Activated T-helper 2 cell treated with anti-CD3 and anti-CD28 coated beads, Interferon-gamma antibody, Interleukin-2, Interleukin-4, amounts not matched to agents 10 μg/mL and 5 μg/mL and 100 μg/mL, durations not matched to agents 14 hours and 24 hours and 36 hours (primary cell): ENCODE measurements at places on chromosomes 2 and 18.

DNA sequence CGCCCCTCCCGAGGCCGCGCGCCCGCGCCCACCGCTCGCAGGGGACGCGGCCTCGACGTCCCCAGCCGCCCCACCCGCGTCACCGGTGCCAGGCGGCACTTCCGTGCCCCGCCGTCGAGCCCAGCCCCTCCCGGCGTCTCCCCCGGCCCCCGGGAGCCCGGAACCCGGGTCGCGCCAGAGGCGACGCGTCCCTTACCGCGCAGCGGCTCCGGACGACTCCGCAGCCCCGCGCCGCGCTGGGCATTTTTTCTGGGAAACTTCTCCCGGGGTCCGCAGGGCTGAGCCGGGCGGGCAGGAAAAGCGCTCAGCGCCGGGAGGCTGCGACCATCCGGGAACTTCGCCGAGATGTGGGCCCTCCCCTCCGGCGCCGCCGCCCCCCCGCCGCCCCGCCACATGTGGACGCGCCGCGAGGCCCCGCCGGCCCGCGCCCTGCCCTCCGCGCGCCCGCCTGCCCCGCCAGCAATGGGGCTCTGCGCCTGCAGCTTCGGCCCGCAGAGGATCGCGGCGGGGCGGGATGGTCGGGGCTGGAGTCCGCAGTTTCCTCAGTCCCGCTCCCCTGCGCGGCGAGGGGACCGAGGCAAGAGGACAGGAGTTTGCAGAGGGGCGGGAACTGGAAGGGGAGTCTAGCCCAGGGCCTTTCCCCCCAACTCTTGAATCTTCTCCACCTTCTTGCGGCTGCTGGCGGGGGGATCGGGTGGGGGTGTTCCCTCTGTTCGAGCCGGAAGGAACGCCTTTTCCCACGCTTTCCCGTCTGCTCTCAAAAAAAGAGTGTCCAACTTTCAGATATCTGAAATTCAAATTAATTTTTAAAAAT, 81.5 kb downstream of the CHRNA1 start:
- DNase-seq: peak; percentile 48

DNA sequence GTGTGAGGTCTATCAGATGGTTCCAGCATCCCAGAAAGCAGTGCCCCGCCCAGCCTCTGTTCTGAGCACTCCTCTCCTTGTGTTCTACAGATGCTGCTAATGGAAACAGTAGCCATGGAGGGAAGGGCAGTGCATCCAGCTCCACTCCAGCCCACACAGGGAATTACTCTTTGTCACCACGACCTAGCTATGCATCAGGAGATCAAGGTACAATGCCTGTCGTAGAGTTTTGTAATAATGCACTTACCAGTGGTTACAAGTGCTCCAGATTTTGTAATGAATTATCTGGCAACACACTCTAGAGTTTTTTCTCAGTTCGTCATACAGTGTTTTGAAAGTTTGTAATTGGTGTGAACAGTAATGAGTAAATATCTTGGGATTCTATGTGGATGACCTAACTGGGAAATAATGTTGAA, 161.1 kb downstream of the ESCO1 start:
- DNase-seq: no peak

GRCh38 chr2:215755641-215756345, 257.6 kb downstream of the MREG start:
- DNase-seq: no peak

- no peak for DNase-seq
Measured at GRCh38 chr2:168114040-168114439, 133.4 kb downstream of the STK39 start.

GRCh38 chr2:140128909-140129308, 1348.7 kb upstream of the NXPH2 start:
- DNase-seq: no peak

DNA sequence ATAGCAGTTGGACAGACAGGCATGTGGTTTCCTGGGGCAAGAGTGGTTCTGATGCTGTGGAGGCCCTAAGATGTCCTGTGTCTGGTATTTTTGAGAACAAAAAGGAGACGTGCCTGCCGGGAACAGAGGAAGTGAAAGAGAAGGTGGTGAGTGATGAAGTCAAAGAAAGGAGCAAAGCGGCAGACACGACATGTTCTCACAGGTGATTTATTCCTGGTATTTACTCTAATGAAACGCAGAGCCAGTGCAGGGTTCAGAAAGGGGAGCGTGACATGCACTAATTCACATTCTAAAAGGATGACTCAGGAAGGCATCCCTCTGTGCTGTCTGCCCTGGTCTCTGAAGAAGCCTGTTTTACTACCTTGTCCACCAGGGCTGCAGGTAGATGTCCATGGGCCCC, 211.0 kb downstream of the KCNE4 start:
- DNase-seq: no peak

- DNase-seq: no peak
Measured at GRCh38 chr18:31624892-31625640, 33.4 kb downstream of the TTR start.

GRCh38 chr2:31318361-31319336, 84.7 kb downstream of the EHD3 start:
- peak; percentile 31 for DNase-seq

- no peak for DNase-seq
Measured at GRCh38 chr2:186503827-186504606, 18.0 kb downstream of the ZC3H15 start.

DNA sequence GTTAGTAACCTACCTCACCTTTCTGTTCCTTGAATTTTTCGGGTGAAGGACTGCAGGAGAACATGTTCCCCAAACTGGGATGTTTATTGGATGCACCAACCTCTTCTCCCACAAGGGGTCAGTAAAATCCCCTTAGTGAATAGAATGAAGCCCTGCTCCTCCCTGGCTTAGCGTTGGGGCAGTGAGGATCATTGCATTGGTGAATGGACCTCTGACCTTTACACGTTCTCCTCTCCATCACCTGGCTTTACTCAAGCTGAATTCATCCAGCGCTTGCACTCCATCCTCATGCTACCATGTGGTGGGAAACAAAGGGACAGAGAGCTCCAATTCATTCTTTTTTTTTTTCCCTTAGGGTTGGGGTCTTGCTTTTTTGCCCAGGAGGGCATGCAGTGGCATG, 157.2 kb downstream of the MIB1 start:
- DNase-seq: no peak

GRCh38 chr2:162118166-162119031, 33.6 kb downstream of the GCG start:
- no peak for DNase-seq

- no peak for DNase-seq
Measured at GRCh38 chr2:95091885-95092555, 29.6 kb downstream of the MRPS5 start.

DNA sequence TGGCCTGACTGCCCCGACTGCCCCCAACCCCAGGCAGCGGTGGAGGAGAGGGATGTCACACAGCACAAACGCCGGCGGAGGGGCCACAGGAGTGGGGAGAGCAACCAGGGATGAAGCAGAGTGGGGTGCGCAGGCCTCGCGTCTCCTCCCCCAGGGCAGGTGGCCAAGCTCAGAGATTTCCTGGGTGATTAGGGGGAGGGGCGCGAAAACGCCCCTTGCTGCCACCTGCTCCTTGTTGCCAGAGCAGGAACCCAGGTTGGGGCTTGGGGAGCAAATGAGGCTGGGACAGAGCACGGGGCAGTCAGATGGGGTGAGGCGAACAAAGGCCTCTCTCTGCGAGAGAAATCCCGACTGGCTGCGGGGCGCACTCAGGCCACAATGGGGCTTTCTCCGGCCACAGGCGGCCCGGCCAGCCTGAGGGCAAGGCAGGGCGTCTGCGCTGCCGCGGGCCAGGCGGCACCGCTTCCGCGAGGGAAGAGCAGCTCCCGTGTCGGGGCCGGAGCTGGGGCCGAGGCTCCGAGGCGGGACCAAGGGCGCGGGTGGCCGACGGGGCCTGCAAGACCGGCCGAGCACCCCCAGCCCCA, 11.5 kb downstream of the TEX44 start:
- no peak for DNase-seq

- DNase-seq: no peak
Measured at GRCh38 chr2:133867166-133867565, 298.9 kb upstream of the NCKAP5 start.

DNA sequence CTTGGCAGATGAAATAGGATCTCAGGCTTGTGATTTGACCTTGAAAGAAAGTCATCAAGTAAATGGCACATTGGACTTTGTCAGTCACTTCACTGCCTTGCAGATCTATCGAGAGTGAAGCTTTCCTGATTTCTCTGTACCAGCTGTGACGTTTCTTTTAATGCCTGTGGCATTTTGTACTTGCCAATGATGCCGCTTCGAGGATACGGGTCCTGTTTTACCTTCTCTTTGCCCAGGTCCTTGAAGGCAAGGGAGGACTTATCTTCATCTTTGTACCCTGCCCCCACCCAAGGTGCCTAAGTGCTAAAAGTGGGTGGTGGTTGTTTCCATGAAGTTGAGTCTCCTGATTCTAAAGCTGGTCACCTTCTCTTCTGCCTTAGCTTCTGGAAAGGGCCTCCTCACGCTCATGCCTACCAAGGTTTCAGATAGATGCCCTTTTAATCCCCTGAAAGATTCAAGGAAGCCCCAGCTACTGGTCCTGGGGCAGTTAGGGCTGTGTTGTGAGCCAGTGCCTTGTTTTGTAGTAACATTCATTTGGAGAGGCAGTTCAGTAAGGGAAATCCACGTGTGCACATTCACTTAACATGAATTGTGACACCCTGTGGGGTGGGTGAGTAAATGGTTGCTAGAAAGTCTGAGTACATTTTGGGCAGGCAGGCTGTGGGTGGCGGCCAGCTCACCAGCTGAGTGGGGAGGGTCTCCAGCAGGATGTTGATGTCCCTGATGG, 6.1 kb downstream of the LBH start:
- no peak for DNase-seq

- peak; percentile 16 for DNase-seq
Measured at GRCh38 chr2:74290466-74291217, 52.6 kb downstream of the SLC4A5 start.

- DNase-seq: no peak
Measured at GRCh38 chr2:161370981-161371380, 45.1 kb upstream of the TBR1 start.

- no peak for DNase-seq
Measured at GRCh38 chr18:74522635-74523548, 11.4 kb upstream of the CNDP1 start.

DNA sequence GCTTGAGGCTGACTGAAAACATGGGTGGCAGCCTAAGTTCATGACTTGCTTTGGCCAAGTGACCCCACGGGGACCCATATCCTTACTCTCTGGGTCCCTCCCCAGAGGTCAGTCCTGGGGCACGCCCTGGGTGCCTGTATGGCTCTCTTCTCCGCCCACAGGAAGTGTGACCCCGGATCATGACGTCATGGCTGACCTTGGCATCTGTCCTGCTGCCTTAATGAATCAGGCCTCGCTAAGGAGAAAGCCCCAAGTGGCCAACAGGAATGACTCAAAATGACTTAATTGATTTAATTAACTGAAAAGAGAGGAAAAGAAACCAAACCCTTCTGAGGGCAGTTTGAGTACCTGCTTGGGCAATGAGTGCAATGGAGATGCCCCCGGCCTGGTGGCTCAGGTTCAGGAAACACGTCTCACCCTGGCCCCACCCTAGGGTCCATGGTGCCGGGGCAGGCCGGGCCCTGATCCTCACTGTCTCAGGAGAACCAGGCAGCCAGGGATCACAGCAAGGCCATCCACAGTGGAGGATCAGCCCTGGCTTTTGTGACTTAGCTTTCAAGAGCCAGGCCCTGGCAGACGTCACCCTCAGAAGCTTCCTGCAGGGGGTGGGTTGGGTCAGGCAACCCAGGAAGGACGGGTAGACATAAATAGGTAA, 112.0 kb downstream of the CYP26B1 start:
- DNase-seq: no peak

DNA sequence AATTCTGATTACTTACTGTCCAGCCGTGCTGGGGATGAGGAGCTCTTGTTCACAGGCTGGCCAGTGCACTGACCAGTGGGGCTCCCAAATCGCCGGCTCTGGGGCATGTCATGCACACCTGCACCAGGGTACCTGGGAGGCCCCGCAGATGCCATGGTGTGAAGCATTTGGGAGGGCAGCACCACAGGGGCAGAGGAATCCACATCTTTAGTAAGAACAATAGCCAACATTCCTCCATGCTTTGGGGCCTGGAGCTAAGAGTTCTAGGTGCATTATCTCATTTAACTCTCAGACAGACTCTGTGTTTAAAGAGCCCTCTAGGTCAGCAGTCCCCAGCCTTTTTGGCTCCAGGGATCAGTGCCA, 104.2 kb downstream of the ACKR3 start:
- DNase-seq: no peak

DNA sequence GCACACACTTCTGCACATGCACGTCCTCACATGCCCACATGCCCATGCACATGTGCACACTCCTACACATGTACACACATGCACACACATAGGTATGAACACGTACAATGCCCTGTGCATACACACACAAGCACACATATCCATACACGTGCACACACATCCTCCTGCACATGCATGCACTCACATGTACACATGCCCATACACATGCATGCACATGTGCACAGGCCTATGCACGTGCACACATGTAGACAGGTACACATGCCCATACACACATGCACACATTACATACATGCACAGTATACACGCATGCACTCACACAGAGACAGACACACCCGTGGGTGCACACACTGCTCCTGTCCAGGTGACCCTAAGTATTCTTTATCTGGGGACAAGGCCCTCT, 34.3 kb downstream of the GPC1 start:
- no peak for DNase-seq

DNA sequence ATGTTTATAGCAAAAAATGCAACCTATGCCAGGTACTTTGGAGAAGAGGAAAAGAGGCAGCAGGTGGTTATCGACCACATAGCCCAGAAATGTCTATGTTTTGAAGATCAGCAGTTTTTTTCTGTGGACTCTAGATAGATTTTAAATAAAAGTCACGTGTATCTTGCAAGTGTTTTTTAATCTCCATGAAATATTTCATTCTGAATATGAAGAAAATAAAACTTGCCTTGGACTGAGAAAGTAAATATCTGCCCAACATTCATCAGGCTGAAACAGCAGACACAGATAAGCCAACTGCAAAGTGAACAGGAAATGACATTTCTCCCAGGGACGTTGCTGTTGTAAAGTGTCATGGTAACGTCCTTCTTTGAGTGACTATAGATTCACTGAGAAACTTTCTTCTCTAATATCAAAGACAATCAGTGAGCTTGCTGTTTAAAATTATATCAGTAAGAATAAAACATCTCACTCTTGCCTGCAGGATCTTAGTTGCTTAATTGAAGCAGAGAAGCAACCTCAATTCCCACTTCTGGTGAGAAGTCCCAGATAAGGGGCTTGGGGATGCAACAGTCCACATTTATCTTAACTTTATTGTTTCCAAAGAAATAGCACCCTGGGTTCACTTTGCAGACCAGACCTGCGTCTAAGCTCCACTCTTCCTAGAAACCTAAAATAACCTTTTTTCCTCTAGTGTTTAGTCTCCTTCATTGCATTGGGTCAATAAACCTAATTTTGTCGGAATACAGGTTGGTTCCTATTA, 6.3 kb downstream of the MYOM1 start:
- DNase-seq: no peak

GRCh38 chr2:39851251-39851650, 72.2 kb upstream of the THUMPD2 start:
- DNase-seq: no peak
